ENCODE measurements at places on chromosomes 12 and 14. TPM values are rescaled to one million over a fixed set of nuclear protein-coding genes. Genes with fewer than 3 reads are reported as not detected.

- no peak for DNase-seq
Observed at GRCh38 chr12:124814741-124815613, 48.7 kb downstream of the SCARB1 start.

DNA sequence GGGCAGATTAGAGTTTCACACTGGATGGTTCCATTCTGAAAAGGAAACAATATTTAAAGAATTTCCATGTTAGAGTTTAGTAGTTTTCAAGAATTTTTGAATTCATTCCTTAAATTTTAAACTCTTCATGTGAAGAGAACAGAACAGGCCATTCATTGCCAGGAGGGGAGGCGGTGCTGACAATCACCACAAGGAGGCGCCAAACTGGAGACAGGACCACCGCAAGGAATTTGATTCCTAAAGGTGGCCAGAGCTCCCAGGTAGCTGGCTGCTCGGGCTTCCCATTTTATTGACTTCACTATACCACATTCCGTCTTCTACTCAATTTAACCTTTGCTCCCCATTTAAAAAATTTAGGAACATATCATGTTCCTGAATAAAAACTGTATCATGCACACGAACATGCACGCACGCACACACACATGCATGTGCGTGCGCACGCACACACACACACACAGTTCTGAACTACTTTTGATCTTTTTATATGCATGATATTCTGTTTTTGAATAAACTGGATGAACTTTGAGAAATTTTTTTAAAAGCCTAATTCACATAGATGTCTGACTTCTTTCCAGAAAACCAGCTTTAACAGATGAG lies 101.2 kb downstream of the NELL2 start:
- peak; percentile 5 for DNase-seq

Gene PIANP
- not detected for total RNA-seq

Gene GDF3
- total RNA-seq = 0.53 TPM

Gene TAS2R42
- total RNA-seq = not detected

GRCh38 chr12:63844391-63845341 lies at the start of gene SRGAP1:
Gene SRGAP1 (plus strand): TSS chr12:63844700. CDS start chr12:63844817, 117 bp downstream.
- peak; percentile 12 for DNase-seq

- DNase-seq = no peak
Observed at GRCh38 chr14:104091927-104092771, 6.6 kb downstream of the ASPG start.

- DNase-seq = no peak
Observed at GRCh38 chr14:36221112-36221511, 44.6 kb upstream of the PTCSC3 start.

GRCh38 chr14:78709795-78710557 lies 539.8 kb downstream of the NRXN3 start:
- DNase-seq = no peak

Gene MYH6
- total RNA-seq = not detected

Gene PPP1R1A
- 0.15 TPM for total RNA-seq

DNA sequence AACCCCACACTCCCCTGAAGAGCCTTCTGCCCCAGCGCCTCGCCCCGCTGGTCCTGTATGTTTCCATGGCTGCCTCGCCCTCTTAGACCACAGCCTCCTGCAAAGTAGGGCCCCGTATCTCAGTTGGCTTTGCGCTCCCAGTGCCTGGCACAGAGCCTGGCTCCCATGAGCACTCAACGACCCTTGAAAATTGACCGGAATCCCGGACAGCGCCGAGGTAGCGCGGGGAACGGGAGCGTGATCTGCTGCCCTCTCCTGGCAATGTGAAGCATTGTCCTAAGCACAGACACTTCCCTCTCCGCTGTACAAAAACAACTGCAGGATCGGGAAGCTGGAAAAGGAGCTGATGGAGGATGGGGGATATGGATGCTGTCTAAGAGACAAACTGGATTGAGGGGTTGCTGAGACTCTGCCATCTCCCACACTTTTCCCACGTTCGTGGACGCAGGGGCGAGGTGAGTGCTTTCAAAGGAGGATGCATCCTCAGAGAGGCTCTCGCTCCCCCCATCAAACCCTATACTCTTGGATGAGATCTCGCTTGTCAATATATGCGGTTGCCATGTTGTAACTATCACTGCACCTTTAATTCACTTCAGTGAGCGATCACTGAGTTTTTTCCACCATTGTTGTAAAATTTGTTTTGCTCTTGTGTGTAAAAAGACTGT lies 10.7 kb upstream of the FKBP4 start:
- no peak for DNase-seq

Gene ANO2
- total RNA-seq = 32.4 TPM
